Right atrium auricular region (tissue), 2 donors: ENCODE measurements at places on chromosomes 16 and 17. TPM values are rescaled to one million over a fixed set of nuclear protein-coding genes. Genes with fewer than 3 reads are reported as not detected.
A peak's percentile ranks its signal among the peaks of the same experiment; 100 is the strongest.

DGKE gene
- total RNA-seq, result 3.4 TPM

FNDC8 gene
- not detected for total RNA-seq

ST6GALNAC1 gene
- total RNA-seq, result 2.4 TPM

CCL23 gene
- total RNA-seq, result not detected

PSMC3IP gene
- total RNA-seq, result 1.2 TPM

HOXB13 gene
- not detected for total RNA-seq

DNA sequence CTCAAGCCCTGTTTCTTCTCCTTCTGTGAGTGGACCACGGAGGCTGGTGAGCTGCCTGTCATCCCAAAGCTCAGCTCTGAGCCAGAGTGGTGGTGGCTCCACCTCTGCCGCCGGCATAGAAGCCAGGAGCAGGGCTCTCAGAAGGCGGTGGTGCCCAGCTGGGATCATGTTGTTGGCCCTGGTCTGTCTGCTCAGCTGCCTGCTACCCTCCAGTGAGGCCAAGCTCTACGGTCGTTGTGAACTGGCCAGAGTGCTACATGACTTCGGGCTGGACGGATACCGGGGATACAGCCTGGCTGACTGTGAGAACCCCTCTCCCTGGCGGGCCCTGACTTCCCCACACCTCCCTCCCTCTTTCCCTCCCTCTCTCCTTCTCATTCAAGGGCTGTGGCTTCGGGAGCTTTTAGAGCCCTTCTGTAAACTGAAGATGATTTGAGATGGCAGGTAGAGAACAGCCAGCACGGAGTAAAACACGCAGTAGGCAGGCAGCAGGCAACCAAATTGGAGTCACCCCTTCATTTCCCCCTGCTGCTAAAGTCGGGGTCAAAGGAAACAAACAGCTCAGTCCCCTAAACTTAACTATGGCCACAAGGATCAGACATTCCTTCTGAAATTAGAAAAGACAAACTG lies 3.9 kb downstream of the SPACA3 start:
- no peak for DNase-seq

- no peak for DNase-seq
Measured at GRCh38 chr16:27591837-27592236, 41.9 kb downstream of the KATNIP start.

GRCh38 chr17:50080827-50081226 lies 14.3 kb upstream of the PDK2 start:
- DNase-seq, result no peak

GRCh38 chr17:7704601-7705268 lies at the start of gene EFNB3:
Gene EFNB3, plus strand, starts transcription at chr17:7705202. Its CDS starts 397 bp downstream, at chr17:7705599.
- no peak for DNase-seq

GRCh38 chr16:31109622-31110021 lies 1.4 kb downstream of the BCKDK start:
- no peak for DNase-seq

- no peak for DNase-seq
Measured at GRCh38 chr16:47139561-47140185, 4.1 kb downstream of the NETO2 start.

DNA sequence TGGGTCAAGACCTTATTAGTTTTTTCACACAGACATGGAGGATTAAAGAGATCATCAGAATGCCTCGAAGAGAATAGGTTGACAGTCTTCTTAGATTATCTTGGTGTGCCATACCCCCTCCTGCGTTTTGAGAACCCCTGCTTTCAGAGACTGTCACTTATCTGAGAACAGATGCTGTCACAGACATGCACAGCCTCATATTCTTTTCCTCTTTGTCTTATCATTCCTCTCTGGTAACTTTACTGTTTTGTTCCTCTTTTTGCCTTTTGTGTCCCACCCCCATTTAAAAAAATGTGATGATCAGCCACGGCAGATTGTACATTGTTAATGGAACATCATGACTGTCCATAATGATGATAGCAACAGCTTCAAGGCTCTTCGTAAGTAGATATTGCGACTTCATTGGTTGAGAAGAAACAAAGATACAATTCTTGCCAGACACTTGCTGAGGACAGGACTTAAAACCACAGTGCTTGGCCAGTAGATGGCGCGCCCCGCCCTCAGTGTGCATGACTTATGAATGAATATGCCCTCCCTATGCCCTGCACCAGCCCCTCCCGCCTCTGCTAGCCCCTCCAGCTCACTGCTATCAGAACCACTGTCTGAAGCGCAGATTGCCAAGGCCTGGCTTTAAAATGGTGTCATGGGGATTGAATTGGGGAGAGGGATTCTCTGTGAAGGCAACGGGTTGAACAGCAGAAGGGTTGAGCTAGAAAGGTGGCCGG lies 2.6 kb upstream of the PITPNC1 start:
- DNase-seq, result peak; percentile 94

GRCh38 chr17:82272495-82273326 lies 789 bp downstream of the CSNK1D start:
- DNase-seq, result no peak

DNA sequence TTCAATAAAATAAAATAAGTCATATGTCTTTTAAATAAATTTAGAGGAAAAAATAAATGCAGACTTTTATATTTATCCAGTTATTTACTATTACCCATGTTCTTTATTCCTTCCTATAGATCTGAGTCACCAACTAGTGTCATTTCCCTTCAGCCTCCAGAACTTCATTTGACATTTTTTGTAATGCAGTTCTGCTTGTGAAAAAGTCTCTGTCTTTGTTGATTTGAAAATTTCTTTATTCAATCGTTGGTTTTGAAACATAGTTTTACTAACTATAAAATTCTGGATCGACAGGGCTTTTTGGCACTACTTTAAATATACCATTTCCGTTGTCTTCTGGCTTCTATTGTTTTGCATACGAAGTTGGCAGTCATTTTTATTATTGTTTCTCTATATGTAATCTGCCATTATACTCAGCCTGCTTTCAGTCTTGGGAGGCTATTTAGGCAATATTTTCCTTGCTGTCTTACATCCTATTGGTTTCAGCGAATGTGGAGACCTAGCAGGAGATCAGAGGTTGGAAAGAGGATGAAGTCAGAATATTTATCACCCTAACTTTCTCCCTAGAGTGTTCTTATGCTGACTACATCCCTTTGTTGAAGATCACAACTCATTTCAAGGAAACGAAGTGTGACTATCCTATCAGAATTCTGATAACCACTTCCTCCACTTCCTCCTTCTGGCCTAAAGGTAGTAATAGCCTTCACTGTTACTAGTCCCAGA lies 42.0 kb upstream of the SLC6A2 start:
- no peak for DNase-seq

GRCh38 chr17:72952641-72953315 lies 139.7 kb downstream of the SLC39A11 start:
- DNase-seq, result no peak

DNA sequence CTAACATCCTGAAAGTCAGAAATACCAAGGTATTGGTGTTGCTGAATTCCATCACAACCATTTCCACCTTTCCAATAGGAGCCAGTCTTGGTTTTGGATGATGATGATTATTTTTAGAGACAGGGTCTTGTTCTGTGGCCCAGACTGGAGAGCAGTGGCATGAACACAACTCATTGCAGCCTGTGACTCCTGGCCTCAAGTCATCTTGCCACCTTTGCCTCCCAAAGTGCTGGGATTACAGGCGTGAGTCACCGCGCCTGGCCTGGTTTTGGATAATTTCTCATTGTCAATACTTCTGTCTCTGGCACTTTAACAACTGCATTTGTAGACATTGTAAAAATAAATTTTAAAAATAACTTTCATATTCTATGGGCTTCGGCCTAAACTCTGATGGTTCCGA lies 22.6 kb downstream of the STAT5B start:
- no peak for DNase-seq

- no peak for DNase-seq
Measured at GRCh38 chr17:16282522-16282921, 65.5 kb downstream of the PIGL start.

DNA sequence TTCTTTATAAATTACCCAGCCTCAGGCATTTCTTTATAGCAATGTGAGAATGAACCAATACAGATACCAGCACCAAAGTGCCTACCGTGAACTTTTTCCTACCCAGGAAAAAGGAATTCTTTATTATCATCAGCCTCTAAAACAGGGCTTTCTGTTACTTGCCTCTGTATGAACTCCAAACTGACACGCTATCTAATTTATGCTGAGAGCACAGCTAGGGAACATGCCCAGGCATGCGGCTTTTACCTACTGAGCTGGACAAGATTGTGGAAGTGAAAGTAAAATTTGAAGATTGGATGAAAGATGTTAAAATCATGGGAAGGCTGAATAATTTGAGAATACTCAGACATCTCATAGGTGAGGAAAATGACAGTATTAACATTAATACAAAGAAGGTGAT lies 24.4 kb upstream of the ADCY9 start:
- DNase-seq, result no peak
